ENCODE measurements at places on chromosomes 12 and 14. TPM values are rescaled to one million over a fixed set of nuclear protein-coding genes. Genes with fewer than 3 reads are reported as not detected.

The KRT3 gene
- total RNA-seq = not detected

The TMEM119 gene
- total RNA-seq = 0.85 TPM

The ACSS3 gene
- 13.6 TPM for total RNA-seq

The B4GALNT3 gene
- total RNA-seq = 0.20 TPM

Data from gastrocnemius medialis (tissue), 4 donors.